T-helper 17 cell (primary cell): ENCODE measurements at places on chromosomes 2 and 18.

DNA sequence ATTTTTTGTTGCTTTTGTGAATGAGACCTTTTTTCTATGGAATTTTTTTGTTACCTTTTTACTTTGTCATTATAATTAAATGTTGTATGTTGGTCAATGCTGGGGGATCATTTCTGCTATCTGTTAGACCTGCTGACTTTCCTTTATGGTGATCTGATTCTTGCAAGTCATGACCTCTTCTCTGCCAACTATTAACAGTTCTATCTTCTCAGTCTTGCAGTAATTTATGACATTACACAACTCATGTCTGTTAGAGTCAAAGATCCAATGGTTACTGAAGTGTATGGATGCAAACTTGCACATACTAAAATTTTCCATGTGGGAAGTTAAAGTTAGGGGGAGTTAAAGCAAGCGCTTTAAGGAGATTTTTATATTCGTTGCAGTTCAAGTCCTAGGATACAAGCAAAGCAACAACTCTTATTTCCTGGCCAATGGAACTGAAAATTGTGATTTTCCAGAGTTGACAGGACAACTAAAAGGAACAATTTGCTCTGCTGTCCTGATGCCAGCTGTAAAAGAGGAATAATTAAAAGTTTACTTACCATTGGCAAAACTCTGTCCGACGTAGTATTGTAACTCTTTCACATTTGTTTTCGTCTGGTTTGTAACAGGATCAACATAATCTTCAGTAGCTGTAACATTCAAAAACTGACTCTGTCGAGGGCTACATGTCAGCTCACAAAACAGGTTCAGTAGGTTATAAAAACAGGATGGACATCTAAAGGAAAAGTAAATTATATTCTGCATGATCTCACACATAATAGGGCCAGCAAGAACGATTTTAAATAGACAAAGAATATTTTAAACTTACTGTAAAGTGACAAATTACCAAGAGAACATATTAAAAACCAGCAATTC lies 17.8 kb downstream of the NPC1 start:
- no peak for DNase-seq

DNA sequence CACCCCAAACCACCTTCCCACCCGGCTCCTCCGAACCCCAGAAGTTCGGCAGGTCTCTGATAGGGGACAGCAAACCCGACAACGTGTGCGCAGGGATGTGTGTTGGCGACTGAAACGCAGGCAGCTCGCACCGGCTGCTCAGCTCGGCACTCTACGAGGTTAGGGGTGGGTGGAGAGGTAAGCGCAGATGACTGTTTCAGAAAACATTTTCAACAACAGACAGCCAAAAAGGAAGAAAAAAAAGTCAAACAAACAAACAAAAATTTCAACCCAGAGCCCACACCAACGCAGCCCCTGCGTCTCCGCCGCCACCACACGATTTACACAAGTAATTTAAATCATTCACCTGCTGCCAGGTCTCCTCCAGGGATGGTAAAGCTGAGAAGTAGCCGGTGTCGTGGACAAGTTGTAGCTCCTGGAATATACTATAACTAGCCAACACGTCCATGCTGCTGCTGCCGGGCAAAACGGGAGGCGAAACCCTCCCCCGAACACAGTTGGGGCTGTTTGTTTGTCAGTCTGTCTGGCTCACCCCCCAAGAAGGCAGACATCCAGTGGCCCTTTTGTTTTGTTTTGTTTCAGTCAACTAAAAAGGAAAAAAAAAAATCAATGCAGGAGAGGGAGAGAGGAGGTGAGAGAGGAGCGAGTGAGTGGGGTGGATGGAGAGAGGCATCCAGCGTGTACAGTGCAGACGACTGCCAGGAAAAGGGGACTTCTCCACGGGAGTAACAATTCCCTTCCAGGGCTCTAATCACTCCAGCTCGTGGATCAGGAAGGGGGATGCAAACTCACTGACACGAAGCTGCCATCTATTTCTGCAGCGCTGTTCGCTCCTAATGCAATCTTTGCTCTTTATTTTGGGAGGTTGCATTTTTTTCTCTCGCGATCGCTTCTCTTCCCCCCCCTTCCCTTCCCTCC lies at the start of gene KLF7:
KLF7 (minus strand) TSS at position 828 of the 918 bp plus-strand sequence; CDS start at position 448, 380 bp downstream.
- peak; percentile 27 for DNase-seq

DNA sequence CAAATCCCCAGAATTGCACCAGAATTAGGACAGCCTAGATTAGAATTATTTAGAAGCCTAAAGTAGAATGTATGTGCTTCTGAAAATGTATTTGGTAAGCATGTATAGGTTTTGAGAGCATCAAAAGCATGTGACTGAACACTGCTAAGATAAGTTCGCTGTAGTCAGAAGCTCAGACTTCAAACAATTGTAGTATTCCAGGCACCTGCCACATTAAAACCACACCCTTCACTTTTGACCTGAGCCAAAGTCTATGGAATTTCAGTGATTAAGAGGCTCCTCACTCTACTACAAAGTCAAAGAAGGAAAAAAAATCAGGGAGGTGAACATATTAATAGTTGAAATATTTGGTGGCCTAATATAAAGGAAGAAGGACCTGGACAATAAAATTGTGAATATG lies 8.2 kb downstream of the KCNJ3 start:
- no peak for DNase-seq

- DNase-seq, result no peak
Observed at GRCh38 chr2:49928551-49928950, 774.2 kb upstream of the FSHR start.

- DNase-seq, result no peak
Observed at GRCh38 chr18:74856928-74857327, 259.3 kb downstream of the ZNF407 start.

DNA sequence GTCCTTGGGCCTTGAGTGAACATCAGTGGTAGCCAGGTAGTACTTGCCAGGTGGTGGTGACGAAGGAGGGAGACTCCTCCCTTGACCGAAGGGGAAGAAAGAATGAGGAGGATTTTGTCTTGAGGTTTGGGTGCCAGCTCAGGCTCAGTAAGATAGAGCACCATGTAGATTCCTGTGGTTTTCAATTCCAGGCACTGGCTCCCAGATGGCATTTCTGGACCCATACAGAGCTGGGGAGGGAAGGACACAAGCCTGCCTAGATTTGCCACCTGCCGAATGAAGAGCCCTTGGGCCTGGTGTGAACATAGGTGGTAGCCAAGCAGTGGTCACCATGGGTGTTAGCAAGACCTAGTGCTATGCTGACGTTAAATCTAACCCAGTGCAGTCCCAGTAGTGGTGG lies 108.8 kb upstream of the UBE2E3 start:
- no peak for DNase-seq

DNA sequence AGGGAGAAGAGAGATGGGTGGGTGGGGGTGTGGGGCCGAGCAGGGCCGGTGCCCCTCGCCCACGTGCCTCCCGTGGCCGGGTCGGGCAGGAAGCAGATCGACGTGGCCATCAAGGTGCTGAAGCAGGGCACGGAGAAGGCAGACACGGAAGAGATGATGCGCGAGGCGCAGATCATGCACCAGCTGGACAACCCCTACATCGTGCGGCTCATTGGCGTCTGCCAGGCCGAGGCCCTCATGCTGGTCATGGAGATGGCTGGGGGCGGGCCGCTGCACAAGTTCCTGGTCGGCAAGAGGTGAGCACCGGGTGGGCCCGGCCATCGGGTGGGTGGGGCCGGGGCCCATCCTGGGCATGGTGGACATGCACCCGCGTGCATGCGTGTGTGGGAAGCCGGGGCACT lies 21.8 kb downstream of the ZAP70 start:
- no peak for DNase-seq

DNA sequence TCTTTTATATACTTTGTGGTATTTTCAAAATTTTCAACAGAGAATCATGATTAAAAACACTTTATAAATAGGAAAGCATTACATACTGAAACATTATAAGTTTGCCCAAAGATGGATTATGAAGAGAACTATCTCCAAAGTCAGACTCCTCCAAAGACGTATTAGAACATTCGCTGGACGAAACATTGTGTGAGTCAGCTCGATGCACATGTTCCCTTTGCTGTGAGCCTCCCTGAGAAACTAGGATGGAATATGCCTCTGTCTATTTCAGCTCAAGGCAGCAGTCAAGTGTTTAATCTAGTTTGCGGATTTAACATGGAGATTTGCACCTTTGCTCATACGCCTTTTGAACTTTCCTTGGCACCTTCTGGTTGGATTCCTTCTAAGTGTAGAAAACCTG lies 92.2 kb upstream of the NCKAP5 start:
- DNase-seq, result no peak

- DNase-seq, result no peak
Observed at GRCh38 chr18:36256094-36256493, 41.4 kb upstream of the FHOD3 start.

GRCh38 chr18:74392323-74392722 lies 64.8 kb downstream of the DIPK1C start:
- no peak for DNase-seq

- DNase-seq, result no peak
Observed at GRCh38 chr2:204550751-204551511, 5.7 kb downstream of the PARD3B start.

GRCh38 chr2:47056868-47057686 lies 98.0 kb downstream of the STPG4 start:
- DNase-seq, result no peak
